ENCODE measurements at places on chromosomes 3 and 15. TPM values are rescaled to one million over a fixed set of nuclear protein-coding genes. Genes with fewer than 3 reads are reported as not detected.

DNA sequence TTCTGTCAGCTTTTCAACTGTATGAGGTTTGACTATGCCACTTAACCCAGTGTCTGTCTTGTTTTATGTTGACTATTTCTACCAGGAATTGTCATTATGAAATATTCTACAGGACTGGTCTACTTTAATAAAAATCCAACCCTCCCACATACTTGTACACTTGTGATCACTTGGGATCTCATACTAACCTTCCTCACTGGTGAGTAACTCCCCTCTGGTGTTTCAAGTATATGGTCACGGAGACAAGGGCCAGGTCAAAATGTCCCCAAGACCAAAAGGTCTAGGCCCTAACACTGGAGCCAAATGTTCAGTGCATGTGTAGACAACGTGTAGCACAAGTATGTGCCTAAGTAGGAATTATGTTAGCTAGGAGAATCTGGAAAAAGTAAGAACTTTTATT lies 122.7 kb upstream of the TJP1 start:
- DNase-seq, result no peak

DNA sequence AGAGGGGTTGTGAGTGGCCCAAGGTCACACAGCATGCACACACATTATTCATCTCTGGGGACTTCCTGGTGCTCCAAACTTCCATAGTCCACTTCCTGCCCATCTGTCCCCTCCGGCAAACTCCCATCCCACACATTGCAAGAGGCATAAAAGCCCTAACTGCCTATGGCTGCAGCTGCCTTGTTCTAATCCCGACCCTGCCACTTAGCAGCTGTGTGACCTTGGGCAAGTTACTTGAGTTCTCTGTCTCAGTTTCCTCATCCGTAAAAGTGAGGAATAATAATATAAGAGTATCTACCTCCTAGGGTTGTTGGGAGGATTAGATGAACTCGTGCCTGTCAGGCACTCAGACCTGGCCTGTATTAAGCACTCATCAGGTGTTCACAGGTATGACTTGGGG lies 84.2 kb downstream of the SMAD6 start:
- DNase-seq, result no peak

- DNase-seq, result no peak
These were observed 380.9 kb downstream of the FHIT start for GRCh38 chr3:60870396-60870795.

- no peak for DNase-seq
These were observed 33.7 kb upstream of the ABI3BP start for GRCh38 chr3:101026881-101027280.

- no peak for DNase-seq
These were observed 44.0 kb downstream of the XXYLT1 start for GRCh38 chr3:195226900-195227447.

Gene MORC1
- not detected for total RNA-seq

- DNase-seq, result no peak
These were observed 66.3 kb upstream of the SLC6A6 start for GRCh38 chr3:14335774-14336748.

DNA sequence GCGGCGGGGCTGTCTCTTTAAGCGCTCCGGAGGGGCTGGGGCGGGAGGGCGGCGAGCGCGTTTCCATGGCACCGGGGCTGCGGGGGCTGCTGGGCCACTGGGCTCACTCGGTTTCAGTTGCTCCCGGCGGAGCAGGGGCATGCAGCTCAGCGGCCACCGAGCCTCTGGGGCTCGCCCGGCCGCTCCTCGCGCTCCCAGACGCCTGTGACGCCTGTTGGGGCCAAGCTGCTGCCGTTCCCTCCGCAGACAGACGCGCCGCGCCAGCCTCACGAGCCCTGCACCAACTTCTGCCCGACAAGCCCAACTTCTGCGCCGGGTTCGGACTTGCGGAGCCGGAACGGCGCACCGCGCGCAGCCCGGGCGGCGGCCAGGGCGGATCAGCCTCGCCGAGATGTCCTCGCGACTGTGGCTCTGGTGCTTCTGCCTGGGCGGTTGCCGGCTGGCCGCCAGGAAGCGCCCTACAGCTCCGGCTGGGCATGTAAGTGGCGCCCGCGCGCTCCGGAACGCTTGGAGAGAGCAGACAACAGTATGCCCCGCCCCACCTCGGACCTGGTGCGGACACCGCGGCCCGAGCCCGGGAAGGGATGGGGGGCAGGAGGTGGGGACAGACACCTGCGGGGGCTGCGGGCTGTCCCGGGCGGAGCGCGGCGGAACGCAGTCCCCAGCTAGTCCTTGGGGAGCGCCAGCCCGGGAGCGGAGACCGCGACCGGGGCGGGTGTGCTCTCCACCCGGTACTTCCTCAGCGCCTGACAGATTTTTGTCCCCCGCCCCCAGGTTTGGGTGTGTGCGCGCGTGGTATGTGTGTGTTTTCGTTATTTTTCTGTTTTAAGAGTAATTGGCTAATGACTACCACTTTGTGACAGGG lies 154.1 kb upstream of the GOLIM4 start:
- peak; percentile 74 for DNase-seq

DNA sequence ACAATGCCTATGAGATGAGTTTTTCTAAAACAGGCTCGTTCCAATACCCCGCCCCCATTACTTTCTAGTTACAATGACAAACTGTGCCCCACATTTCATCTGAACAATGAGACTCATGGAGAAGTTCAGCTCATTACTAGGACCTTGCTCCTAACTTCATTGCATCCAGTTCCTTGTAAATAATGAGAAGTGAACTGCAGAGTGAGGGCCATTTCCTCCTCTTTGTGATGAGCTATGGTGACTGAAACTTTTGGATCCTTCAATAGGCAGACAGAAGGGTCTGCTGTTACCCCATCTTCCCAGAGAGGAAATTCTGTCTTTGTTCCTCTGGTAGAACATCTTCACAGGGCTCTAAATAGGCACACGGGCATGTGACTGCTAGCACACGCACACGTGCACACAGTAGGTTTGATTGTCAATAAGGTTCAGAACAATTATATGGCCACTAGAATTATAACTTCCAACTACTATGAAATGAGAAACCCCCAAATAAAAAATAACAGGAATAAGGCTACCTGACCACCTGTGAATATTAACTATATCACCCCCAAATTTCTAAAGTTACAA lies 51.8 kb downstream of the SERP1 start:
- DNase-seq, result no peak

GRCh38 chr3:61277411-61277810 lies 26.2 kb upstream of the FHIT start:
- no peak for DNase-seq

DNA sequence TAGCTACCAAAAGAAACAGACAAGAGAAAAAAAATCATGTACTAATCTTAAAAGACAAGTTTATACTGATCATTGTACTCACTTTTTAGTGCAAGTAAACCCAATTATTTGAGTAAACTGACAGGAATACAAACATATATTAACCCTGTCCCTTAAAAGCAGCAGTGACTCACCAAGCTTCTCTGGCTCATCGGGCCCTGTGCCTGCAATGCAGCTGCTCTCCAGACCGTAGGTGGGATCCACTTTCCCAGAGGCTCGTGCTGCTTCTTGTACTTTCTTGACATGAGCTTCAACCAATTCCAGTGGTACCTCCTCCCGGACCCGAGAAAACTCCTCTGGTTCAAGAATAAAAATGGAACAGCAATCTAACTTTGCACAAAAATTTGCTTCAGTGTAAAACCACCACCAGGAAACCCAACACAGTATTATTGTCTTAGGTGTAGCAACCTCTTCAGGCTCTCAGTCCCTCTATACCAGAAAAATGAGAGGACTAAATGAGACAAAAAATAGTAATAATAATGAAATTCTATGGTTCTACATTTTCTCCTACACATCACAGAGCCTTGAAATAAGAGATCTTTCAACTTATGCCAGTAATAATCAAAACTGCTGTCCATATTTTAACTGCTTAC lies 82.6 kb upstream of the CSPG5 start:
- DNase-seq, result no peak

Gene GOLGA6L7
- not detected for total RNA-seq

GRCh38 chr3:97430601-97431000 lies 334.0 kb upstream of the ARL6 start:
- DNase-seq, result no peak

Gene ANKUB1
- not detected for total RNA-seq

- no peak for DNase-seq
These were observed 44.5 kb downstream of the RHCG start for GRCh38 chr15:89451846-89452245.

- DNase-seq, result no peak
These were observed 16.0 kb downstream of the MED12L start for GRCh38 chr3:151101270-151101969.

Gene DAZL
- total RNA-seq, result not detected

DNA sequence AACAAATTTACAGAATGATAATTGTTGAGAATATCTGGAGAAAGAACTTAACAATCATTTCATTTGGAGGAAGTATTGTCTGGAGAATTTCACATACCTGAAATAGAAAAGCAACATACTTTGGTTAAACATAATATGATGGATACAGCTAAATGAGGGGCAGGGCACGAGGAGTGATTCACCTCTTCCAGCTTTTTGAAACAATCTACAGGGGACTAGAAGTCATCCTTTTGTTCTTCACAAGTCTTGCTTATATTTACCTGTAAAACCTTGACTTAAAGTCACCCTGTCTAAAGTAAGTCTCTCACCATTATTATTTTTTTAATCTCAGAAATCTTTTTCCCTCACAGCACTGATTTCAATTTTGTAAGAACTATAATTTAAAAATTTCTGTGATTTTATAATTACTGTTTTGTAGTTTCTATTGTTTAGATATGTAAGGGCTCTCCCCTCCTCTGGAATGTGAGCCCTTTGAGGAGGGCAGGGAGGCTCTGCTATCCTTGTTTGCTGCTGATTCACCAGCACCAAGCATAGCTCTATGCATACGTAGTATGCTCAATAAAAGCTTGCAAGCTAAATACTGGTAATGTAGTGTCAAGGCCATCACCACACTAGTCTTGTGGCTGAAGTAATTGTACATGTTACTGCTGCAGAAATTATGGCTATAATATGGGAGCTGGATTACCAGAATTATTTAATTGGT lies 193.9 kb upstream of the THRB start:
- DNase-seq, result no peak

All from left ventricle myocardium inferior (tissue), 1 donor.